Vagina (tissue), 2 donors: ENCODE measurements at places on chromosomes 5 and 9. TPM values are rescaled to one million over a fixed set of nuclear protein-coding genes. Genes with fewer than 3 reads are reported as not detected.

DNA sequence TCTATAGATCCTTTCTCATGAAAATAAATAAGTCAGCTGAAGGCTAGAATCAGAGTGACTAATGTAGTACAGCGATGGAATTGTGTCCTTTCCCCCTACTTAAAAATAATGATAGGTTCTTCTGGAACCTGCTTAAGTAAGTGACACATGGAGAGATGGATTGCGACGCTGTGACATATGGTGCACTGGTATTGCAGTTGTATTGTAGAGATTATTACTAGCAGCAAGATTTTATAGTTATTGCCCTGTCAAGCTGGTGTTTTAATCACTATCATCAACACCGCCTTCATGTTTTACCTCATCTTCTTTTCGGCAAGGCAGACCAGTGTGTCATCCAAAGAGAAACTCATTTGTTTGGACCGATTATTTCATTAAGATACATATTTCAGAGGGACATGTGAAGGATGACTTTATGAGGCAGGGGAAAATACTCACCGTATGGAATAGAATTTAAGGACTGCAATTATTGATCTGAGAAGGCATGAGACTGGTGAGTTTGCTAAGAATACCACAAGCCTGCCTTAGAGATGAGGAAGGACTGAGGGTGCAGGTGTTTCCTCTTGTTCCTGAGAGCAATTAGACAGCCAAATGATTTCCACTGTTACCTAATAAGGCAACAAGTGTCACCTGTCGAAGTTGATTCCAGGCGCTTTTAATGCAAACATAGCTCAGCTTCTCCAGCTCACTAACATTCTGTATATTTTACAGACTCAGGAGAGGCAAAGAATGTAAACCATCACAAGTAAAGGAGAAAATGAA is 1855.5 kb downstream of the MAT2B start:
- DNase-seq, result no peak

DOCK2 gene
- total RNA-seq, result 18.2 TPM

GPBP1 gene
- 62.6 TPM for total RNA-seq

ERP44 gene
- total RNA-seq, result 13.5 TPM

WDR31 gene
- total RNA-seq, result 2.0 TPM

GRCh38 chr9:137089232-137089947 is 2.6 kb downstream of the MAN1B1 start:
- no peak for DNase-seq

GRCh38 chr5:6886866-6887265 is 173.6 kb downstream of the TENT4A start:
- peak; percentile 18 for DNase-seq

SLC6A7 gene
- 0.25 TPM for total RNA-seq

GRCh38 chr9:88623698-88624097 is 88.7 kb downstream of the NXNL2 start:
- DNase-seq, result no peak

- DNase-seq, result no peak
Measured at GRCh38 chr5:75523275-75523674, 11.6 kb downstream of the POLK start.

CLIC3 gene
- 23.6 TPM for total RNA-seq

DNA sequence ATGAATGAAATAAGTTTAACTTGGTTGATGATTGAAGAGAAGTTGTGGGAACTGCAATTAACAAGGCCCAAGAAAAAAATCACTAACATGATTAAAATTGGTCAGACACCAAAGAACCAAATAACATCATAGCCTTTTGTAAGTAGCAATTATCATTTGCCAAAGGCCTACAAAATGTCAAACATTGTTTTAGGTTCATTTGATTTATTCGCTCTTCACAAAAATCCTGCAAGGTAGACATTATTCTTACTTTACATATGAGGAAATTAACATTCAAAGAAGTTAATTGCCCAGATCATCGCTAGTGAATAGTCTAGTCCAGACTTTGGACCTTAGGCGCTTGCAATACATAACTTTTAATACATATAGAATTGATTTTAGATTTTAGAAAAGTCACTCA is 2.6 kb downstream of the POLK start:
- DNase-seq, result no peak

- no peak for DNase-seq
Measured at GRCh38 chr9:36470643-36471290, 70.7 kb upstream of the RNF38 start.

GRCh38 chr5:59354274-59354673 is 539.3 kb downstream of the PDE4D start:
- DNase-seq, result no peak

CARD6 gene
- total RNA-seq, result 12.3 TPM

INSL4 gene
- total RNA-seq, result not detected

DNA sequence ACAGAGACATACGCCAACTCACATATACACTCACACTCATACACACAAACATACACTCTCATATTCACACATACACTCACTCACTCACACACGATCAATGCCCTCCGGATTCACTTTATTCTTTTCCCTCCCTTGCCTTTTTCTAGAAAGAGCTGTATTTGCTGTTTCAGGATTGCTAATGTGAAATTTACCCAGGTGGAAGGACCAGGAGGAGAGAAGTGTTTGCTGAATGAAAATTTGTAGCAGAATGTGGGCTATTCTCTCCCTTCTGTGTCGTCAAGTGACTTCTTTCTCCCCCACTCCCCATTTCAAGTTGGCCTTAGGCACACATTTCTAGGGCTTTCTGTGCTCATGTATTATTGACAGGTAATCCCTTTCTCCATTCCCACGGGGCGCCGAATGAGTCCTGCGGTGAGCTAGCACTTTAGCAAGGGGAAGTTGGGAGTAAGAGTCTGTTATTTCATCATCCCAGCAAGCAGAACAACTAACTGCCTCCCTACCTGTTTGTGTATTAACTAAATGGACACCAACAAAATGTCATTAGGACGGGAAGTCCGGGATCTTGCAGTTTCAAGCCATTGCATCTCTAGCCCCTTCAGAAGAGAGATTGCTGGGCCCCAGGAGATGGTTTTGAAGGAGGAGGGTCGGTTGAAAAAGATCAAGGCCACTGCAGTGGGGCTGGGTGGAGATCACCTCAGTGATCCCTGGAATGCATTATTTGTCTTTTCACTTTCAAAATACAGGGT is 97.1 kb upstream of the TAF11L2 start:
- DNase-seq, result no peak

DNA sequence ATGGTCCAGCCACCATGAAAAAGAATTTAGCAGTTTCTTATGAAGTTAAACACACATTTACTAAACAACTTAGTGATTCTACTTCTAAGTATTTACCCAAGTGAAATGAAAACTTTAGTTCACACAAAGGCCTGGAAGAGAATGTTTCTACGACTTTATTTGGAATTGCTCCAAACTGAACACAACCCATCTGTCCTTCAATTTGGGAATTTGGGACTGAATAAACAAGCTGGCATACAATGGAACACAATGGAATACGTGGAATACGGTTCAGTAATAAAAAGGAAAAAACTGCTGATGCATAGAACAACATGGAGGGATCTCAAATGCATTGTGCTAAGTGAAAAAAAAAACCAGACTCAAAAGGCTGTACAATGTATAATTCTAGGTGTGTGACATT is 44.6 kb upstream of the BASP1 start:
- no peak for DNase-seq

GRCh38 chr9:37286530-37287175 is 135.8 kb upstream of the GRHPR start:
- DNase-seq, result no peak

BRIX1 gene
- total RNA-seq, result 10.3 TPM

GRCh38 chr9:69697475-69697874 is 25.3 kb upstream of the APBA1 start:
- DNase-seq, result no peak

- no peak for DNase-seq
Measured at GRCh38 chr9:130557077-130557468, 22.3 kb upstream of the FUBP3 start.

- no peak for DNase-seq
Measured at GRCh38 chr5:51376509-51376908, 6.7 kb upstream of the ISL1 start.

- DNase-seq, result no peak
Measured at GRCh38 chr9:86413971-86414880, 60.0 kb upstream of the TUT7 start.

GRIA1 gene
- not detected for total RNA-seq

OR1J2 gene
- total RNA-seq, result not detected

DNA sequence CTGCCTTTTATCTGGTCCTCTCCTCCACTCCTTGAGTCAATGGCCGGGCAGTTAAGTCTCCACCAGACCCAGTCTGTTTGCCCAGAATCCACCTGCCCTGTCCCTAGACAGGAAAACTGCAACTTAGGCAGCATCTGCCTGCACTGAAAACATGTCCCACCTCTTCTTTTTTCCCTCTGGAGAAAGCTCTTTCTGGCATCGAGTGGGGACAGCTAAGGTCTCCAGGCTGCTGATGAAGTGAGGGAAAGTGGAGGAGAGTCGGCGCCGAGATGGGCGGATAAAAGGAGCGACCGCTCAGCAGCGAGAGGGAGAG is 243 bp upstream of the SHISAL2B start:
- no peak for DNase-seq

GRCh38 chr5:159878988-159879471 is 37.3 kb upstream of the ADRA1B start:
- no peak for DNase-seq

DNA sequence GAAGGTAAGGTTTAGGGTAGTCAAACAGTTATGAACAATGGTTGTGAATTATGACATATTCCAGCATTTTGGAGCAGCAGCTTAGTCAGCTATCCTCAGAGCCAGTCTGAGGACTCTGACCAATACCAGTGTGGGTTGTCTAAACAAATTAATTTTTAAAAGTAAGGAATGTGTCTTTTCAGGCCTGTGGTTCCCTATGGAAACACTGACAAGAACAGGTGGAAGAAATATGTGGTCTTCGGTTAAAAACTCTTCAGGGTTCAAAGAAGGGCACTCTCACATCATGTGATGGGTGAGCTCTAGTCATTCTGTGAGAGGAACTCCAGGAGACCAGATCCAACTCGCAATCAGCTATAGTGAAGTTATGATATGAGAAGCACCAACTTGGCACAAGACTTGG is 33.5 kb upstream of the ALDOB start:
- DNase-seq, result no peak

DNA sequence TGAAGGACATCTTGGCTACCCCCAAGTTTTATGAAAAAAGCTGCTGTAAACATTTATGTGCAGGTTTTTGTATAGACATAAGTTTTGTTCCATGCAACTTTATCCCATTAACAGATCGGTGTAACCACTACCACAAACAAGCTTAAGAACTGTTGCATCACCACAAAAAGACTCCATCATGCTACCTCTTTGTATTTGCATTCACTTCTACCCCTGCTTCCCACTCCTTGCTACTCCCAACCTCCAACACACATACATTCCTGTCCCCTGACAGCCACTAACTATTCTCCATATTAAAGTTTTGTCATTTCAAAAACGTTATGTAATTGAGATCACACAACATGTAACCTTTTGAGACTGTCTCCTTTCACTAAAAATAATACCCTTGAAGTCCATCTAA is 57.8 kb upstream of the LHFPL2 start:
- no peak for DNase-seq

ADGRV1 gene
- total RNA-seq, result 10.6 TPM

GRCh38 chr9:108150736-108151586 is 661.4 kb upstream of the KLF4 start:
- DNase-seq, result no peak

KIF4B gene
- total RNA-seq, result not detected

COL23A1 gene
- total RNA-seq, result 3.7 TPM

SPINK7 gene
- total RNA-seq, result 65.3 TPM

TGFBI gene
- total RNA-seq, result 43.2 TPM

DNA sequence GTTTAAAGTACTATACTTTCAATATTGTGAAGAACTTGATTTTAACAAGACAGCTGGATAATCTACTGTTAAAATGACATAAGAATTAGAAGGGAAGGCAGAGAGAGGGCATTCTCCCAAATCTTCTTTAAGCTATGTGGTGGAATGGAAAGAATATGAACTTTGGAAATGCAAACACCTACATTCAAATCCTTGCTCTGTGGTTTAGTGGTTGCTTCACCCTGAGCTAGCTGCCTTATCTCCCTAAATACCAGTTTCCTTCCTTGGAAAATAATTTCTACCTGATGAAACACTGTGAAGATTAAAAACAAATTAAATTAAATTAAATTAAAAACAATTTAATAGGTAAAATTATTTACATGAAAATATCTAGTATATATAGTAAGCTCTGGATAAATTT is 98.5 kb downstream of the GPR21 start:
- no peak for DNase-seq

GRCh38 chr5:34531751-34532360 is 124.3 kb upstream of the RAI14 start:
- no peak for DNase-seq

- DNase-seq, result no peak
Measured at GRCh38 chr5:119991625-119992024, 362.3 kb downstream of the FAM170A start.

DNA sequence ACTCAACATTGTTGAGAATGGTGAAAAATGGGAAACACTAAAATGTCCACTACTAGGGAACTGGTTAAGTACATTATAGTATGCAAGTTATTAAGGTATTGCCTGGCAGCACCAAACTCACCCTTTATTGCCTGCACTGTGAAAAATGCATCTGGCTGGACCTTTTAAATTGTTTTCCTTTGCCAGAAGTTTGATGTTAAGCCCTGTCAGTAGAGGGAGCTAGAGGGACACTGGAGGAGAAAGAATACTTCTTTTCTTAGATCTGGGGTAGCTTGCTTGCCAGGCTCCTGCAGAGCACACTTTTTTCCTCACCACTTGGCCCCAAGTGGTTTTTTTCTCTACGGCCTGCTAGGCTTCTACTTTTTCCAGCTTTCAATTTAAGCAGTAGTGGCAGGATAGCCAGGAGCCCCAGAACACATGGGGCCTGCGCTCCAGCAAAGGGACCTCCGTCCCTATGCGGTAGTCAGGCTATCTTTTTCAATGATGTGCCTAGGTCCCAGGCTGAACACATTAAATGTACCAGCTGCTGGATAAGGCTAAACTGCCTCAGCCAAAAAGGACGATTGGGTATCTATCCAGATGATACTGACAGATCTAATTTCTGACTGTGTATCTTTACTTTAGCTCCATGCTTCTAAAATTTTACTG is 8.0 kb upstream of the HABP4 start:
- DNase-seq, result no peak

GRCh38 chr5:148924817-148925216 is 98.4 kb downstream of the ADRB2 start:
- DNase-seq, result no peak

- no peak for DNase-seq
Measured at GRCh38 chr9:21205204-21205603, 1.7 kb downstream of the IFNA10 start.
